ENCODE measurements at places on chromosomes 4 and X. TPM values are rescaled to one million over a fixed set of nuclear protein-coding genes. Genes with fewer than 3 reads are reported as not detected.

CCDC158 gene
- 1.9 TPM for total RNA-seq

PPP2R3B gene
- 7.8 TPM for total RNA-seq

WNK3 gene
- 3.3 TPM for total RNA-seq

SMARCA1 gene
- total RNA-seq = 51.1 TPM

TMPRSS11B gene
- not detected for total RNA-seq

- H3K36me3 ChIP-seq = no peaks in the 10 kb centered on the region
- H3K27me3 ChIP-seq = no peaks in the 10 kb centered on the region
- H3K4me1 ChIP-seq = no peaks in the 10 kb centered on the region
- no peak for DNase-seq
- H3K4me3 ChIP-seq = no peak overlapping the region
Measured at GRCh38 chr4:139208404-139208945, 31.5 kb upstream of the ELF2 start.

GRCh38 chr4:153005899-153006381, 69.8 kb downstream of the FHDC1 start:
- no peaks in the 10 kb centered on the region for H3K4me1 ChIP-seq
- peak; percentile 43 for DNase-seq
- H3K27ac ChIP-seq = no peak overlapping the region
- no peaks in the 10 kb centered on the region for H3K27me3 ChIP-seq
- no peaks in the 10 kb centered on the region for H3K36me3 ChIP-seq
- no peak overlapping the region for H3K4me3 ChIP-seq

GRCh38 chrX:139844163-139844562, 88.7 kb downstream of the ATP11C start:
- H3K4me3 ChIP-seq = no peak overlapping the region
- H3K27me3 ChIP-seq = no peaks in the 10 kb centered on the region
- H3K4me1 ChIP-seq = no peaks in the 10 kb centered on the region
- no peak overlapping the region for H3K27ac ChIP-seq
- H3K36me3 ChIP-seq = no peaks in the 10 kb centered on the region

DNA sequence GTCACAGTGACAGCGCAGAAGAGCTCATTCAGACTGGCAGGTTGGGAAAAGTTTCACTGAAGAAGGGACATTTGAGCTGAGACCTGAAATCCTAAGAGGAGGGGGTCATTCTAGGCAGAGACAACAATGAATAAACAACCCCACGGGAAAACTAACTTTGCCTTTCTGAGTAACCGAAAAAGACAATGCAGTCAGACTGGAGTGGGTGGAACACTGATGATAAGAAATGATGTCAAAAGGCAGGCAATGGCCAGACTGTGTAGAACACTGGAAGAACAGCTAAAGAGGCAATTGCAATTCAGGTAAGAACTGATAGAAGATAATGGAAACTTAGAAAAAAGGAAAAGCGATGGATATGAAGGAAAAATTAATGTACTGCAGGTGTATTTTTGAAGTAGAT, 73.8 kb downstream of the CHIC2 start:
- no peaks in the 10 kb centered on the region for H3K27me3 ChIP-seq
- no peak overlapping the region for H3K4me3 ChIP-seq
- no peaks in the 10 kb centered on the region for H3K36me3 ChIP-seq
- no peak overlapping the region for H3K27ac ChIP-seq
- no peak for DNase-seq
- no peaks in the 10 kb centered on the region for H3K4me1 ChIP-seq
